ENCODE measurements at places on chromosomes 7 and 10.

DNA sequence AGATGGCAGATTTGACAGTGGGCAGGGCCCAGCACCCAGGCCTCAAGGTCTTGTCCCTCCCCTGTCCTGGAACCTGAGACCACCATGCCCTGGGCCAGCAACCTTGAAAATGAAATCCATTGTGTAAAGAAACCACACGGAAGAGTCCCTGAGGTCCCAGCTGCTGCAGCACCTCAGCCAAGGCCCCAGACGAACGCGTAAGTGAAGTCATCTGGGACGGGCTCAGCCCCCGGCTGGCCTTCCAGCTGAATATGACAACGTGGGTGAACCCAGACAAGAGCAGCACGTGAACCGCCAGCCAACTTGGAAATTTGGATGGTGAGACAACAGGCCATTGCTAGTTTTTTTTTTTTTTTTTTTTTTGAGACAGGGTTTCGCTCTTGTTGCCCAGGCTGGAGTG is 70.3 kb downstream of the CYTH3 start:
- DNase-seq: no peak

- DNase-seq: no peak
Measured at GRCh38 chr10:33410096-33410859, 75.8 kb upstream of the NRP1 start.

DNA sequence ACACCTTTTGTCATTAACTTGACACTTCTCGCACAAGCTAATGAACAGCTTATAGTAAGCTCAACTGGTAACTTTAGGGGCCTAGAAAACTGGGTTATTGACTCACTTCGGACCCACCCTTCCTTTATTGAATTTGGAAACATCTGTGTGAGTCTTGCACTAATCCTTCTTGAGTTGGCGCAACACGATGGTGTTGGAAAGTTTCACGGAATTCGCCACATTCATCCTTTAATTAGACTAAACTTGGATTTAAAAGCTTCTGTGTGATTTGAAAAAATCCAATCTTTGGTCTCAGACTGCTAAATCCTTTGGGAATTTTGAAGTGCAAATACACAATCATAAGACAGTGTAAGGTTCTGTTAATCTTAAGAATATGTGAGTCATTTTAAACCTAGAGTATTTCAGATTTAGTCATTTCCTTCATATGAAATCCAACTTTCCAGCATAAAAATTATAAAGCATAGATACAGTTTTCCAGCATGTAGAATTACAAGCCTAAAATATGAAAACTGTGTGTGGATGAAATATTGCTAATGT is 15.1 kb downstream of the FZD8 start:
- DNase-seq: no peak

GRCh38 chr10:107118866-107119265 is 45.6 kb downstream of the SORCS1 start:
- no peak for DNase-seq

DNA sequence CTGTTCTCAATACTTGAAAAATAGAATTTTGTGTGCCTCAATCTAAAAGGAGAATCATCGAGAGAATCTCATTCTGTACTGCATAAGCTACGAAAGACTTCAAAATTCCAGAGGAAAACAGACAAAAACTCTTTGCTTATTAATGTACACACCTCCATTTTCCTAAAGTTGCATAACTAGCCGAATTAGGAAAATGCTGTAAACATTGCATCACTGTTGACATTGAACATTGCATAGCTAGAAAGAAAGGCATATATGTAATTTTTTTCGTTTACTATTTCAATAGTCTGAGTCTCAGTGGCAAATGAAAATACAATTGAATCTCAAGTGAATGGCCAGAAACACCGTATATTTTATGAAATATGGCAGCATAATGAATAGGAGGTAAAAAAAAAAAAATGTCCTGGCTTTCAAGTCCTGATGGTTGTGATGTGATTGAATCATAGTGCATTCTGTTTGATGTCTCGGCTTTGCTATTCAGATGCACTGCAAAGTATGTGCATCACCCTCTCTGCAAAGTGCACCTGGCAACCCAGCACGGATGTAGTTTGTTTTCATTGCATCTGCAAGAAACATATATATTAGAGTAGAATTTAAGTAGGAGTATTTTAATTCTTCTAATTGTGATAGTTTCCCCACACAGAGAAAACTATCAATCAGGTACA is 196.7 kb downstream of the VTI1A start:
- DNase-seq: no peak

DNA sequence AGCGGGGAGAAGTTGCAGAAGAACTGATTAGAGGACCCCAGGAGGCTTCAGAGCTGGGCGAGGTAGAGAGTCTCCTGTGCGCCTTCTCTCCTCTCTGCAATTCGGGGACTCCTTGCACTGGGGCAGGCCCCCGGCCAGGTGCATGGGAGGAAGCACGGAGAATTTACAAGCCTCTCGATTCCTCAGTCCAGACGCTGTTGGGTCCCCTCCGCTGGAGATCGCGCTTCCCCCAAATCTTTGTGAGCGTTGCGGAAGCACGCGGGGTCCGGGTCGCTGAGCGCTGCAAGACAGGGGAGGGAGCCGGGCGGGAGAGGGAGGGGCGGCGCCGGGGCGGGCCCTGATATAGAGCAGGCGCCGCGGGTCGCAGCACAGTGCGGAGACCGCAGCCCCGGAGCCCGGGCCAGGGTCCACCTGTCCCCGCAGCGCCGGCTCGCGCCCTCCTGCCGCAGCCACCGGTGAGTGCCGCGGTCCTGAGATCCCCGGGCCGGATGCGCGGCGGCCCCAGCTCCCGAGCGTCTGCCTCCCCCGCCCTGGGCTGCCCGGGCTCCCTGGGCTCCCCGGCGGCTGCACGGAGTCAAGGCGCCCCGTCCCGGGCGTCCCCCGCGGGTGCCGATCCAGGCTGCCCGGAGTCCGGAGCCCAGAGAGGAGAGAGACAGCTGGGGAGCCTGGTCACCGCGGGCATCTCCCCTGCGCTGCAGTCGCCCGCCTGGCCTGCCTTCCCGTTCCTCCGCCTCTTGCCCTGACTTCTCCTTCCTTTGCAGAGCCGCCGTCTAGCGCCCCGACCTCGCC is at the start of gene PLAU:
TSS of gene PLAU (plus strand) at position 369 of the 789 bp plus-strand sequence. CDS start 424 bp downstream, outside the sequence.
- no peak for DNase-seq

- no peak for DNase-seq
Measured at GRCh38 chr10:120460776-120461175, 3.7 kb downstream of the PLPP4 start.

DNA sequence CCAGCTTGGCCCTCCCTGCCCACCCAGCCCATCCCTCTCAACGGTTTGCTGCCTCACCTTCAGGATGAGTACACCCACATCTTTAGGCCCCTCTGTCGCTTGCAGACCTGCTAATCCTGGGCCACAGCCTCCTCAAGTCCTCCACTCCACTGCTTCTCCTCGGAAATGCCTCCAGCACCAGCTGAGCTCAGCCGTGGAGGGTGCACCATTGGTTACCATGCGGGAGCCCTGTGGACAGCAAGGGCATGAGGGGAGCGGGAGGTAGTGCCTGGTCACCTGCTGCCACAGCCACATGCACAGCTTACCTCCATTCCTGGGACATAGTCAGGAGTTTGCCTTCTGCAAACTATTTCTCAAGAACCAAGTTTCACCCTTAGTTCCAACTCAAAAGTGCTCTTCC is 286.3 kb upstream of the ZMIZ1 start:
- DNase-seq: no peak

- DNase-seq: no peak
Measured at GRCh38 chr10:116143673-116144222, 129.3 kb downstream of the GFRA1 start.

DNA sequence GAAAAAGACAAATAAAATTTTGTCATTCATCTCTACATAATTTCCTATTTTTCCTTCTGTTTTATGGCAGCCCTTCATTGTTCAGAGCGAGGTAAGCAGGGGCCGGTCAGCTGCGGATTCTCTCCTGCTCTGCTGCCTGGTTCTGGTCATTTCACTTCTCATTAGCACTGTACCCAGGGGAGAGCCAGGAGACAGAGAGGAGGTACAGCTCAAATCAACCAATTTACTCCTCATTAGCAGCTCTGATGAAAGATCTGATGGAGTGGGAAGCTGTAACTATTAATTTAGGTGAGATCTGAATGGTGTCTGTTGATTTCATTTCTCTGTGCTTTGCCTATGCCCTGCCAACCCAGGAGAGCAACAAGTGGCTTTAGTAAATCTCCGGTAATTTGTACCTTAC is 241.5 kb upstream of the PFKP start:
- DNase-seq: no peak

DNA sequence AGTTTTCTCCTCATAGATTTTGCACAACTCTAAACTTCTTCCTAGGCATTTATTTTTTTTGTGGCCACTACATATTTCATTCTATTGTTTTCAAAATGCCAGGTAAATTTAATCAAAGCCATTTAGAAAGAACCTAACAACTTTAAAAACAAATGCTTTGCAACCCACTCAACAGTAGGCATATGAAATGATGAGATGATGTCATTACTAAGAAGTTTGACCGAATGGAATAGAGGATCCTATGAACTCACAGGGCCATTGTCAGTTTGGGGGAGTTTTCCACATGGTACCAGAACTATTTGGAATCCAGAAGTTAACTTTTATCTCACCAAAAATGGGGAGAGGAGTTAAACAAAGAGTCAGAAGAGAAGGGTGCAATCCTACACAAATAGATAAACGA is 100.7 kb upstream of the INHBA start:
- DNase-seq: no peak
